Activated T-cell treated with anti-CD3 and anti-CD28 coated beads for 1 hour (primary cell): ENCODE measurements at places on chromosomes 12 and 14.

DNA sequence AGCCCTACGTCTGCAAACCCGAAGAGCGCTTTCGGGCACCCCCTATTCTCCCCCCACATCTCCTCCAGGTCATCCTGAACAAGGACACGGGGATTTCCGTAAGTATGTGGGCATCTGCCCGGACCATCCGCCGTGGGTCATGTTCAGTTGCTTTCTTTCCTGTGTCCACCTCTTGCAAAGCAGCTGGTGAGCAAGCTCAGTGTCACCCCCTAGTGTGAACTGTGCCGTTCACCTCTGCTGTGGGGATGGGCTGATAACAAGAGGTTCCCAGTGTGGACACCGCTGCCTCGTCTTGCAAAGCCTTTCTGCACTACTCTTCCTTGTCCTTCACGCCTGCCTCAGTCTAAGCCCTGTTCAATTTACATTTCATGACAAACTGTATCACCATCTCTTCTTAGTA, 8.6 kb downstream of the PRKAB1 start:
- DNase-seq, result no peak

- no peak for DNase-seq
Observed at GRCh38 chr14:105549481-105549880, 23.1 kb downstream of the TMEM121 start.

- no peak for DNase-seq
Observed at GRCh38 chr14:86613786-86614185, 1083.8 kb downstream of the FLRT2 start.

DNA sequence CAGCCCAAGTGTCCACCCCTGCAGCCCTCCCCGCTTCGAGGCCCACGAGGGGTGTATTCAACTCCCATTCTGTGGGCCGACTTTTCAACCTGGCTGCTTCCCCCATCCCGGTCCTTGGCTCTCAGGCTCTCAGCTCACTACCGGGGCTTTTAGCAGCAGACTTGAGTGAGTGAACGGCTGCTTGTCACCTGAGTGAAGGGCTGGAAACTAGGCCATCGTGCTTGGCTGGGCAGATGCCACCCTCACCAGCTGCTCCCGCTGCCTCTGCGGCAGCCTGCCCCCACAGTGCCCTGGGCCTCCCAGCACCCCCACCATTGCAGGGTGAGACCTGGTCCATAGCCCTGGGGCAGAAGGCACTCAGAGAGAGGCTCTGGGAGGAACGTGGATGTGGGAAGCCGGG, 59.9 kb downstream of the SLC6A12 start:
- no peak for DNase-seq

DNA sequence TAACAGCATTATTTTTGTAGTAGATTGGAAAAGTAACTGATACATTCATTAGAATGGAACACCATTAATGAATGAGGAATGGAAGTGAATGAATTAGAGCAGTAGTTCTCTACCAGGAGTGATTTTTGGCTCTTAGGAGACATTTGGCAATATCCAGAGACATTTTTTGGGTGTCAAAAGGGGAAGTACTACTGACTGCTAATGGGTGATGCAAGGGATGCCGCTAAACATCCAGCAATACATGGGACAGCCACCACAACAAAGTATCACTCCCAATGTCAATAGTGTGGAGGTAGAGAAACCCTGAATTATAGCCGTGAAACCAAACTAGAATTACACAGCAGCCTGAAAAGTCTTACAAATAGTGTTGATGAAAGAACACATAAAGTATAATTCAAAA, 1.5 kb downstream of the CHURC1 start:
- DNase-seq, result no peak

GRCh38 chr12:87344699-87345098, 684.5 kb downstream of the C12orf50 start:
- DNase-seq, result no peak
